ENCODE measurements at places on chromosomes 2 and 18.

GRCh38 chr2:109450574-109451273, 163.0 kb downstream of the SEPTIN10 start:
- no peak for DNase-seq

DNA sequence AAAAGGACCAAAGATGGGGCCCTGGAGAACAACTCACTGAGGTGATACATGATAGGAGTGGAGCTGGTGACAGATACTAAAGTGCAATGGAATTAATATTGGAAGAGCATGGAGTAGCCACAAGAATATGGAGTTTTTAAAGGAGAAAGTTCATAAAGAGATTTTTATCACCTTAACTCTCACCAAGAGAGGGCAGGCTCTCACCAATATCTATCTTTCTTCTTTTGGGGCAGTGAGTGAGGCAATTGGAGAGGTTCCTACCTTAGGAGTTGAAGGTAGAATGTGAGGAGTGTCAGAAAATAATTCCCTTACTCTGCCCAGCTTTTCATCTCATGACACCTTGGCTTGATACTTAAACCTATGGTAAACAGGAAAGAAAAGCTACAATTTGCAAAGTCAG, 233.7 kb upstream of the CWC22 start:
- no peak for DNase-seq

DNA sequence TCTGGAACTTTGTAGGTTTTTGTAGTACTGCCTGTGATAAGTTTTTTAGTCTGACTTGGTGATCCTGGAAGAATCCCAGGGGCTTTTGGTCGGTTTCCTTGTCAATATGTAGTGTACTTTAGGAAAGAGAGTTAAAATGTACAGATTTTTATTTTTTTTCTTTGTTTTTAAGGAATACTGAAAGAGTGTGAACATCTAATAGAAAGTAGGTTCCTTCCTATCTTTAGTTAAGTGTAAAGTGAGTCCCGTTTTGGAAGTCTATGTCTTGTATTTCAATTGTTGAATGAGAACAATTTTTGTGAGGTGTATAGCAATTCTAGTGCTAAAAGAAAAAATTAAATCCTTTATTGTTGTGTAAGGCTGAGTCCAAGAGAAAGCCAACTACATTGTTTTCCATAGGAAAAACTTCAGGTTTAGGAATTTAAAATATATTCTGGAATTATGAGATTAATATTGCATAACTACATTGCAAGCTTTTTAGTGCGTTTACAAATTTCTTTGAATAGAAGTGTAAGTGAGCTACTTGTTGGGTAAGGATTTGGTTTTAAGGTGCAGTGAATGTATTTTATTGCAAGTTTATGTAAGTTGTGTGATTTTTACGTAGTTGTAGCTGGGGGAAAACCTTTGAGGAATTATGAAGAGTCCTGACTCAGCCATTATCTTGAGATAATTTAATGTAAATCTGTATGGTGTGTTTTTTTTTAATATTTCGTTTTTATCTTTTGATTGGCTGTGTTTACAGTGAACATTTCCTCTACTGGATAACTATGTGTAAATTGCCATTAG, 1.7 kb downstream of the VAPA start:
- no peak for DNase-seq

- DNase-seq: no peak
Measured at GRCh38 chr2:219844401-219845091, 217.1 kb downstream of the SLC4A3 start.

DNA sequence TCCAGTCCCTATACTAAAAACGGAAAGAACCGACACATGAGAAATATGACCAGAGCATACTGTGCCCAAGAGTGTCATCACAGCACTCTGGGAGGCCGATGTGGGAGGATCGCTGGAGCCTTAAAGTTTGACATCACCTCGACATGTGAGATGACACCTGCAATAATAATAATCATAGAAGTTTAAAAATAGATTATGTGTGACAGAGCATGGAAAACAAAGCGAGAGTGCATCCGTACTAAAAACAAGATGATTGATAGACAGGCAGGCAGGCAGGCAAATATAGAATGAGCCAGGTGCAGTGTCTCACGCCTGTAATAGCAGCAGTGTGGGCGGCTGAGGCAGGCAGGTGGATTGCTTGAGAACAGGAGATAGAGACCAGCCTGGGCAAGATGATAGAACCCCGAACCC, 114.8 kb upstream of the ANKRD30BL start:
- DNase-seq: no peak

DNA sequence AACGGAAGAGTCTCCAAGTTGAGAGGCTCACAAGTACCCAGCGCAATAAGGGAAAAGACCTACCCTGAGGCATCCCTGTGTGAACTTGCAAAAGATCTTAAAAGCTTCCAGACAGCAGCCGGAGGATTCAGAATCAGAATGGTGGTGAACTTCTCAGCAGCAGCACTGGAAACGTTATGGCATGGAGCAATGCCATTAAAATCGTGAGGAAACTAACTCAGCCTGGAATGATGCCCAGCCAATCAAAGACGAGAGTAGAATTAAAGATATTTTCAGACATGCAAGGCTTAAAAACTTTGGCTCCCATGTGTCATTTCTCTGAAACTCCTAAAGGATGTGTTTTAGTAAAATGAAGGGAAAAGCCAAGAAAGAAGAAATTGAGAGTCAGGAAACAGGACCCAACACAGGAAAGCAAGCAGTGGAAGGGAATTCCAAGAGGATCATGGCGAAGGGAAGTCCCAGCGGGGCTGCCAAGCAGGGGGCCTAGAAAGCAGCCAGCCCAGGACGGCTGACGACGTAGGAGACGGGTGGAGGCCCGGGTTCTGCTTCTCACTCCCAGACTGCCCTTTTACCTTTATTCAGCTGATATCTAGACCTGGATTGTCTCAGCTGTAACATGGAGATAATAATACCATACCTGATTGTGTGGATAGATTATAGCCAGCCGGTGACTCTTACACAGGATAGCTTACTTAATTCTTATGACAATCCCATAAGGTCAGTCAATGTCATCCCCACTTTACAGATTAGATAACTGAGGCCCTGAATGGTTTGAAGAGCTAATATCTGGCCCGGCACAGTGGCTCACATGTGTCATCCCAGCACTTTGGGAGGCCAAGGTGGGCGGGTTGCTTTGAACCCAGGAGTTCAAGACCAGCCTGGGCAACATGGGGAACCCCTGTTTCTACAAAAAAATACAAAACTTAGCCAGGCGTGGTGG, 92.8 kb downstream of the ASAP2 start:
- DNase-seq: no peak

DNA sequence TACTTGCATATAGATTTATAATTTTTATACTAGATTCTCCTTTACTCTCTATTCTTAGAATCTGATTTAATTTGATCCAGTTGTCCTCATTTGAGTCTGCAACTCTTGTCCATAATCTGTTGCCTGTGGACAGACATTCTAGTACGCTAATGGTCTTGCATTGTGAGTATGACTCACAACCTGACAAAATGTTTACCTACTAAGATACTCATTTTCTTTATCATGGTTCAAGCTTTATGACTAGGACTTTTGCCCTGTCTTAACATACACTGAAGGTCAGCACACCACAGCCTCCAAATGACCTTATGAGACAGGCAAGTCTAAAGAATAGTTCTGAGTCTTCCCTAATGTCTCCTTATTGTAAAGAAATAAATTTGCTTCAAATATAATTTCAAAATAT, 142.3 kb upstream of the CDH7 start:
- no peak for DNase-seq

- no peak for DNase-seq
Measured at GRCh38 chr2:149021761-149022160, 16.7 kb upstream of the LYPD6B start.

Measured in eye (tissue), 1 donor.